SW480 (cell line): ENCODE measurements at places on chromosomes 16 and 17.

DNA sequence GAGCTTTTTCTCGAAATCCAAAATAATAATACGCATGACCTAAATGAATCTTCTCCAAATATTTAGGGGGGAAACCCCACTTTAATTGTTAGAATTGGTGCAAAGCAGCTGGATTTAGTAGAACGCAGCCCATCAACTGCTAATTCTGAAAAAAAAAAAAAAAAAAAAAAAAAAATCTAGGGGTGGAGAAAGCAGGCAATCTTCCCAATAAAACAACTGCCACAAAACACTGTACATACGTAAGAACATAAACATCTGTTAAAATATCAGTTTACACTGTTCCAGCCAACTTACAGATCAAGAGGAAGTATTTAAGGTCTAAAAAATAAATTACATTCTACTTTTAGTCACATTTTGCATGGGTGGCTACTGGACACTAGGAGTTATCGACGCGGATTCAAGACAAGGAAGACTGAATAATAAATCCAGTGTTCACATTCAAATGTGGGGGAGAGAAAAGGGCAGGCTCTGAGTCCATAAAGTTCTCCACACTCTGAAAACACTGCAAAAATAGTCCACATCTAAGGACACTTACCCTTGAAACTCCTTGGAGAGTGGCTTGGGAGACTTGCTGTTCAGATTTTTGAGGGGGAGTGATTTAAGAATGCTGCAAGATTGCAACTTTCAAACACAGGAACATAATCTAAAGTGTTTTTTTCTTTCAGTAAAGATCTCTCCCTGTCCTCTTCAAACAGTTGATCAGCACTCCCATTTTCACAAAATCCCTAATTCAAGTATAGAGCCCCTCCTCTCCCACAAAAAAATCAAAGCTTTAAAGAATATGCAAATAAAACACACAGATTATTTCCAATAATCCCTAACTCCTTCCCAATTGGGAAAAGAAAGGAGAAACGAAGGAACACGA is 1.3 kb downstream of the APPBP2 start:
- DNase-seq = peak; percentile 11

DNA sequence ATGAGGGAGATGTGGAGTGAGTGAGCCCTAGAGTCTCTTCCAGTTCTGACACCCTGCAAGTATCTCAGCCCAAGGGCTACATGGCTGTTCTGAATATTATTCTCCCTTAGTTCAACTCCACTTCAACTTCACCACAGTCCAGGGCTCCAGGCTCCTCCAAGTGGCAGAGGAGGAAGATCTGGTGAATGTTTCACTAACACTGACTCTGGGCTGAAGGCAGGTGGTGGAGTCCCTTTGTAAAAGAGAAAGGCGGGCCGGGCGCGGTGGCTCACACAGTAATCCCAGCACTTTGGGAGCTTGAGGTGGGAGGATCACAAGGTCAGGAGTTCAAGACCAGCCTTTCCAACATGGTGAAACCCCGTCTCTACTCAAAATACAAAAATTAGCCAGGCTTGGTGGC is 13.6 kb downstream of the CCDC92B start:
- no peak for DNase-seq

DNA sequence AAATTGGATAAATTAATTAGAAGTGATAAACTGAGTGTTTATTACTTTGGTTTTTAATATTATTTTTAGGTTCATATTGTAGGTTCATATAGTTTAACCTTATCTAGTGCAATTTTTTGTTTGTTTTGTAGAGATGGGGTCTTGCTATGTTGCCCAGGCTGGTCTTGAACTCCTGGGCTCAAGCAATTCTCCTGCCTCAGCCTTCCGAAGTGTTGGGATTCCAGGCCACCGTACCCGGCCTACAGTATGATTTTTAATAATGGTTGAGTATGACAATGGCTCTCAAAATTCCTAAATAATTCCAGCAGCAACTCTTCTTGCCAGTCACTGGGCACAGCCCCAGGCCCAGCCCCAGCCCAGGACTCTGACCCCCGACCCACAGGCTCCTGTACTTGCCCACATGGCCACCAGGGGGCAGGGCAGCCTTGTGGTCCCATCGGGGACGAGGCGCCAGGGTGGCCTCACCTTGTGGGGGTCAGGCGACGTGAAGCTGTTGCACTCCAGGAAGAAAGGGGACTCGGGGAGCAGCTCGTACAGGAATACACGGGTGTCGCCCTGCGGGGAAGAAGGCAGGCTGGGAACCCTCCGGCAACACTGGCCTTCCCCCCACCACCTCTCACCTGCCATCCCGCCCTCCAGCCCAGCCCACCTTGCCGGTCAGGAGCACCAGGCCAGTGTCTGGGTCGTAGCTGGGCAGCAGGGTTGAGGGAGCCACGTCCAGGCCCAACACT is 7.9 kb upstream of the PAM16 start:
- DNase-seq = peak; percentile 28

- peak; percentile 87 for DNase-seq
These were observed 33.9 kb downstream of the JPH3 start for GRCh38 chr16:87636050-87636684.

DNA sequence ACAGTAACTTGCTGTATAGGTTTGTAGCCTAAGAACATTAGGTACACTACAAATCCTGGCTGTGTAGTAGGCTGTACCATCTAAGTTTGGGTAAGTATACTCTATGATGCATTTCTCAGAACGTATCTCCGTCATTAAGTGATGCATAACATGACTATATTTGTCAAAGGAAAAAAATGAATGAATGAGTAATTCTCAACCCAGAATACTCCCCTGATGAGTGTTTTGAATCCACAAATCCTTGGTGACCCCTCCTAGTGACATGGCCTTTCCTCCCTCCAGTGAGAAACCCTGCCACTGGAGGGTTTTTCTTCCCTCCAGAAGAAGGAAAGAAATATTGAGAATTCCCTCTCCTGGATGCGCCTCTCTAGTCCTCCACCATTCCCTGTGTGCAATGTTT is 24.0 kb upstream of the SALL1 start:
- DNase-seq = no peak

DNA sequence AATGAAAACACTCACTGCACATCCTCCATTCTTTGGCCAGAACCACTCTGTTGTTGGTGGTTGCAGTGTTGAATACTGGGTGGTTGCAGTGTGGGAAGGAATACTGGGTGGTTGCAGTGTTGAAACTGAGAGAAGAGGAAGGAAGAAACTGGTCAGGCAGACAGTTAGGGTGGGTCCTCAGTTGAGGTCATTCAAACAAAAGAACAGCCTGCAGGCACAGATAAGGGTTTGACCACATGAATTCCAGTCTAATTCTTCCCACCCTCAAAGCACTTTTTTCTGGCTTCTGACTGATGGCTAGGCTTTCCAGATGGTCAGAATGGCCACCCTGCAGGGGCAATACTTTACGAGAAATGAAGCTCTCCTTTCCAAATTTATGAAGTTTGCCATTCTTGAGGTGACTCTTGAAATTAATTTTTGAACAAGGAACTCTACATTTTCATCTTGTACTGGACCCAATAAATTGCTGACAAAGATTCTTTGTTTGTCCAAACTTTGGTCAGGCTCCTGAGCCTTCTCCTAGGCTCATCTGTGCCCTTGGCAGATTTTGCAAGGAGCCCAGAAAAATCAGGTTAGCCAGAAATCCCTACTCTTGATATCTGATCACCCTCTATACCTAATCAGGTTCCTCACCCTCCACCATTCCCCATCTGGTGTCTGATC is 596.6 kb upstream of the CDH5 start:
- no peak for DNase-seq

GRCh38 chr17:61259360-61259759 is 140.3 kb upstream of the TBX2 start:
- no peak for DNase-seq

- no peak for DNase-seq
These were observed 110.8 kb upstream of the DNAH9 start for GRCh38 chr17:11487469-11487868.

GRCh38 chr16:88468275-88469129 is 15.4 kb downstream of the ZFPM1 start:
- DNase-seq = no peak

- no peak for DNase-seq
These were observed 3.8 kb upstream of the PRSS33 start for GRCh38 chr16:2791174-2791573.

GRCh38 chr17:9902120-9902519 is 3.0 kb downstream of the RCVRN start:
- DNase-seq = no peak

GRCh38 chr17:61239953-61240352 is 159.7 kb upstream of the TBX2 start:
- no peak for DNase-seq

GRCh38 chr17:15341385-15341849 is at the start of gene TEKT3:
TSS of gene TEKT3 (minus strand) at chr17:15341597. CDS start at chr17:15331585, 10,012 bp downstream.
- peak; percentile 81 for DNase-seq

GRCh38 chr16:89061590-89062380 is 31.9 kb upstream of the ACSF3 start:
- no peak for DNase-seq
